ENCODE measurements at places on chromosomes 5 and 9.

DNA sequence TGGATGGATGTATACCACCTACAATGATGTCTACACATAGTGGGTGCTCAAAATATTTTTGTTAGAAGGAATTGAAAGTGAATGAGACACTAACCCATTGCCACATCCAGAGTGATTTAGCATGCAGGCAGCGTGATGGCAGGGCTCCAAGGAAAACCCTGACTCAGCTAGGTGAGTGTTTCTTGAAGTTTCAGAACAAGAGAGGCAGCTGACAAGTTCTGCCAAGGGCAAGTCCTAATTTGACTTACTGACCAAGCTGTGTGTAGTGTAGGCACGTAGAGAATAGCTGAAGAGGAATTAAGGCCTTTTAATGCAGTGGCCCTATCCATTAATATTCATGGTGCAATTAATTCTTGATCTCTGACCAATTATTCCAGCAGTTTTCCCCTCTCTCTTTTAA is 107.8 kb upstream of the ATP10B start:
- DNase-seq: no peak

DNA sequence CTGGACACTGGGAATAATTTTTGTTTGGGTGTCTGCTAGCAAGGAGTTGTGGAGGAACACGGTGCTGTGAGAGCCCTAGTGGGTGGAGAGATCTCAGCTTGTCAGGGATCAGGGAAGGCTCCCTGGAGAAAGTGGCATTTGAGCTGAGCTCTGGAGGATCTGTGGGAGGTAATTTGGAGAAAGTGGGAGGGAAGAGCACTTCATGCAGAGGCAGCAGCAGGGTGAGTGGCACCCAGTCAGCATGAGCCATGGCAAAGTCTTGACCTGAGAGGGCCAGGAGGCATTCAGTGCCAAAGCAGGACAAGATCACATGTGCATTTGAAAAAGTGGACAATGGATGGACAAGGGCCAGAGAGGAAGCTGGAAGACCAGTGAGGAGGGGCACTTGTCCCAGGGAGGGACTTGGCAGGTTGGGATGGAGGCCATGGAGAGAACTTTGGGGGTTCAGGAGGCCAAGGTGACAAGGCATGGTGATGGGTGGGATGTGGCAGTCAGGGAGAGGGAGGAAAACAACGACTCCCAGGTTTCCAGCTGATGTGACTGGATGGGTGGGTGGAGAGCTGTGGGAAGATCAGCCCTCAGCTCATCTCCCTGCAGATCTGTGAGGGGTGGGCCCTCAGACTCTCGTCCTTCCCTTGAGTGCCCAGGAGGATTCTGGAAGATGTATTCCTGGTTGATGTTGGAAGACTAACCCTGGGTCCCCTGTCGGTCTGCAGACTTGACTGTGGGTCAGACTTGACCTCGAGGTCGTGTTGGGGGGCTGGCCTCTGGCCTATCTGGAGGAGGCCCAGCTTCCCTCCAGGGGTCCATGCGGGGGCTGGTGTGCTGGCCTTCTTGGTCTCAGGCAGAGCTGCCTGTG is 68.9 kb upstream of the PITX1 start:
- no peak for DNase-seq

DNA sequence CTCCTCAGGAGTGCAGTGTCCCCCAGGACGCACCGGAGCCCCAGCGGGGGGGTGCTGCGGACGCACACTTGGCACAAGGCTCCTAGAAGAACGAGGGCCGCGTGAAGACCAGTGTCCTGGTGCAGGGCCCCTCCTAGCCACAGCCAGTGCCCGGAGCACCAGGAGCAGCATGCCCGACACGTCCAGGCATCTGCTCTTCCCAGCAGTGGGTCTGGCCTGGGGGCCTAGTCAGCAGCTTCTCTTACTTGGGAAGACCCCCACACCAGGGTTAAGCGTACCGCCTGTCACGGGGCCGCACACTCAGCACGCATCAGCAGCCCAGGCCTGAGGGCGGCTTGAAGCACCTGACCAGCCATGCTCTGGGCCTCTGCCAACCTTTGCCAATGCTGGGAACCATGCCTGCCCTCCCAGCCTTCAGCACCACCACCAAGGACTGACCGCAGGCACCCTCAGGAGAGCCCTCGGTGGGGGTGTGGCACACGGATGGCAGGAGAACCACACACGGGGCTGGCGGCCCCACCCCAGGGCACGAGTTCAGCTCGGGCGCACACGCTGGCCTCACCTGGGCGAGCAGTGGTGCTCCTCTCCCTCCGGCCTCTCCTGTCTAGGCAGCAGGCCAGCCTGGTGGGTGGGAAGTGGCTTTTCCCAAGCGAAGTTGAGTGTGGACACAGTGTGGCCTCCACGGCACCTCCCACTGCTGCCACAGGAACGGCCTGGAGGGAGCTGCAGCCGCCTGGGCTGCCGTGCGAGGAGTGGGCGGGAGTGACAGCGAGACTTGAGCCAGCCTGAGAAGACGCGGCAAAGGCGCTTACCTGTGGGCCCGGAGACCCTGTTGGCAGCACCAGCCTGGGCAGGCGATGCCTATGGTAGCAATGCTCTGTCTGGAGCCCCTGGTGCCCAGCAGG is 12.0 kb upstream of the AJM1 start:
- no peak for DNase-seq

GRCh38 chr5:8473827-8474568 is 605.0 kb downstream of the MTRR start:
- no peak for DNase-seq

GRCh38 chr5:127518319-127518621 is 830 bp downstream of the PRRC1 start:
- no peak for DNase-seq

DNA sequence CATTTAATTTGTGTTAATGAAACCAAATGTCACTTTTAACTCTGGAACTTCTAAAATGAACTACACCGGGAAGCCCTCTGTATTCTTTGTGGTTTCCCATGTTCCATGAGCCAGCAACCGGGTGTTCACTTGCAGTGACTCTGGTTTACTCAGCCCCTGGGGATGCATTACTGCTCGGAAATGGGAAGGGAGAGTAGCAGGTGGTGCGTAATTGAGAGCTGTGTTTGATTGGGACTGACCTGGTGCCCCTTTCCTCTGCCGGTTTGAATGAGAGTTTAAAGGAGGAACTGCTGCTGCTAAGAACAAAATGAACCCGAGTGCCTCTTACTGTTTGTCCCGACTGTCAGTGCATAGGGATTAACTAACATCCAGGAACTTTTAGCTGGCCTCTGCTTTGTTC is 100.1 kb upstream of the DHFR start:
- DNase-seq: peak; percentile 39

DNA sequence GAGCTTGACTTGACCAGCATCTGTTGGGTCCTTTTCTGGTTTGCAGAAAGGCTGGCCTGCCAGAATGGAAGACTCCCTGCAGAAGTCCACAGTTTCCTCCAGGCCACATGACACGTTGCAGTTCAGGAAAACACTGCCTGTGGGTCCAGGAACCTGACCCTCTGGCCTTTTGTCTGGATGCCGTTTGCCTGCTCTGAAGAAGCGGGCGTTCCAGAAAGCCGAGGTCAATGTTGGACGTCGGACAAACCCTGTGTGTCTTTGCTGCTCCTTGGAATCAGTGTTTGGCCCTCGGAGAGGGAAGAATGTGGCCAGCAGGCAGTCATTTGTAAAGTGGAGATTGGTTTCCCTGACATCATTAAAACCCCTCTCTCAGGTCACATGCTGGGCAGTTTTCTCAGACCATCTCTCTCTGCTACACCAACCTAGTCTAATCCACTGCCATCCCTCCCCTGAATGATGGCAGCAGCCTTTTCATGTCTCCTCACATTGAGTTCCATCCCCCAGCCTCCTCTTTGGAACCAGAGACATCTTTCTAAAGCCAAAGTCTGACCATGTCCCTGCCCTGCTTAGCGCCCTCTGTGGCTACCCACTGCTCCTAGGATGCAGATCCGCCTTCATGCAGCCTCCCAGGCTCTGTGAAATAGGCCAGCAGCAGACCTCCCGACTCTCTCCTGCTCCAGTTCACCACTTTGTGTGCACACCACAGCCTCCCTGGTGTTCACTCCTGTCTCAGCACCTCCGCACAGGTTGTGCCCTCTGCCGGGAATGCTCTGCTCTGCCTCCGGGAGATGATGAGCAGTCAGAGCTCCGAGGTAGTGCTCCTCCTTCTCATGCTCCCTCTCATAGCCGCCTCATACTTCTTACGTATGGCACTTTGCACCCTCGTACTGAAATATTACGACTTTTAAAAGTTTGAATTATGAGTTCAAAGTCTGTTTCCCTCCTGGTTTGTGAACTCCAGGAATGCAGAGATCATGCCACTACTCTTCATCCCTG is 75.6 kb downstream of the RALGPS1 start:
- no peak for DNase-seq

Measured in activated T-cell treated with anti-CD3 and anti-CD28 coated beads for 48 hours (primary cell).